ENCODE measurements at places on chromosomes 12 and 14.

- DNase-seq: peak; percentile 93
These were observed 67.8 kb downstream of the NTF3 start for GRCh38 chr12:5499566-5500330.

- no peak for DNase-seq
These were observed 45.2 kb downstream of the RDH12 start for GRCh38 chr14:67746927-67747326.

GRCh38 chr12:28629691-28630090 lies 439.4 kb downstream of the CCDC91 start:
- no peak for DNase-seq

DNA sequence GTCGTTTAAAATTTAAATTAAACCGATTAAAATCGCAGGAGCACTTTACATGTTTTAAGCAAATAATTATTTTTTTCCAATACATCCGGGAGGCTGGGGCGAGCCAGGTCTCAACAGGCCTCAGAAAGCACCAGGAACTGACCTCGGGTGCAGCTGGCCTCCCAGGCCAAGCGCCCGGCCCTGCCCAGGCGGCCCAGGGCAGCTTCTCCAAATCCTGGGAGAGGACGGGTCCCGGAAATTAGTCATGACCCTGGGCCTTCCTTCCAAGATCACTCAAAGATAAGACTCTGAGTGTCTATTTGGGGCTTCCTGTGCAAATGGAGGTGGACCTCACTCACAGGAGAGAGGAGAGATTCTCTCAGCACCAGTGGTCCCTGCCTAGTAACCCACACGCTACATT lies 177.1 kb downstream of the BCL11B start:
- DNase-seq: no peak

GRCh38 chr14:75513911-75514672 lies 8.2 kb upstream of the BATF start:
- DNase-seq: no peak

GRCh38 chr14:105281371-105282097 lies 19.3 kb downstream of the BRF1 start:
- peak; percentile 4 for DNase-seq

DNA sequence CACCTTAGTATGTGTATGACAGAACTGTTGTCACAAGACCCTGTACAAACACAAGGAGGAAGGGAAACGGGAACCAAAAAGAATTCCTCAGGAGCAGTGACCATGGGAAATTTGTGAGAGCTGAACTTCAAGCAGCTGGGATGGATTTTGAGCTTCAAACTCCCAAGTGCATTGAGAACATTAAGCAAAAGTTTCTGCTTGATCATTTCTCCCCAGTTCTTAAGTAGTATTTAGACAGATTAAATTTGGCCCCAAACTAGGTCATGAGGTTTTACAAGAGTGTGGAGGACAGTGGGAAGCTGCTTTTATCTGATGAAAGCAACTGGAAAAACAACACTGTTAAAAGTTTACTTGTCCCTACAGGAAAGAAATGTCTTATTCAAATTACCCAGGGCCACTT lies 206.0 kb upstream of the DCN start:
- DNase-seq: no peak

- DNase-seq: no peak
These were observed 108.8 kb downstream of the RBM19 start for GRCh38 chr12:113857371-113857770.

GRCh38 chr14:91100102-91100501 lies 13.8 kb upstream of the DGLUCY start:
- DNase-seq: no peak
